ENCODE measurements at places on chromosomes 7 and 10.

- DNase-seq = no peak
Measured at GRCh38 chr10:34240039-34240438, 575.1 kb downstream of the PARD3 start.

- peak; percentile 64 for DNase-seq
Measured at GRCh38 chr10:50224330-50224952, 26.9 kb downstream of the ASAH2 start.

- DNase-seq = no peak
Measured at GRCh38 chr7:14836571-14837189, 65.9 kb downstream of the DGKB start.

GRCh38 chr7:53325061-53325460 is 289.6 kb downstream of the POM121L12 start:
- no peak for DNase-seq

DNA sequence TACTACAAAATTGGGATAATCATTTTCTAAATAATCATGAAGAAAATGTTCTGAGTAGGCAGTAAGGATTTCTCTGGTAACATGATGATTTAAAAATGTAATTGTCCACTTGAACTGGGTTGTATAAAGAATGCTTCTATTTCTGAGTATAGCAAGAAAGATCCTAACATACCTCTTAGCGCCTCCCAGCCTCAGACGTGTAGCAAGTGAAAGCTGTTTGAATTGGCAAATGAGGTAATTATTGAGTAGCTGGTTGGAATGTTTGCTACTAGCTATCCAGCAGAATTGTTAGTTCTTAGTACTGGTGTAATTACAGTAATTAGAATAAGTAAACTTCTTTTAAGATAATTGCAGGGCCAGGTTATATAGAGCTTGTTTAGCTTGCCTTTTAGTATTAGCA is 47.9 kb downstream of the SEPTIN7 start:
- DNase-seq = no peak

GRCh38 chr7:97390915-97391593 is 273.6 kb downstream of the SDHAF3 start:
- no peak for DNase-seq

DNA sequence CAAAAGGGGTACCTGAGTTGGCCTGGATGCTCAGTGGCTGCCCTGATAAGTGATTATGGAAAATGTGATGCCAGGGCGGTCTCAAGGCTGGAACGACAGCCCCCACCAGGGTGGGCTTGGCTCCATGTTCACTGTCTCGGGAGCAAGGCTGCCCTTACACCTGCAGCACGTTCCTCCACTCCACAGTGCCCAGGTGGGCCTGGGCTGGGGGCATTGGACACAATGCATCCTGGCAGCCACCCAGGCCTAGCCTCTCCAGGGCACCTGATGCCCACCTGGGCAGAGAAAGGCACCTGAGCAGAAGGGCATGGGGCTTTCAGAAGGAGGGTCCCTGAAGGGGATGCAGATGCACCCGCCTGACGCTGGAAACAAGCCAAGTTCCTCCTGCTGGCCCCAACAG is 548.3 kb downstream of the DNAJB6 start:
- no peak for DNase-seq

GRCh38 chr7:24874791-24875190 is 105.2 kb downstream of the OSBPL3 start:
- no peak for DNase-seq

DNA sequence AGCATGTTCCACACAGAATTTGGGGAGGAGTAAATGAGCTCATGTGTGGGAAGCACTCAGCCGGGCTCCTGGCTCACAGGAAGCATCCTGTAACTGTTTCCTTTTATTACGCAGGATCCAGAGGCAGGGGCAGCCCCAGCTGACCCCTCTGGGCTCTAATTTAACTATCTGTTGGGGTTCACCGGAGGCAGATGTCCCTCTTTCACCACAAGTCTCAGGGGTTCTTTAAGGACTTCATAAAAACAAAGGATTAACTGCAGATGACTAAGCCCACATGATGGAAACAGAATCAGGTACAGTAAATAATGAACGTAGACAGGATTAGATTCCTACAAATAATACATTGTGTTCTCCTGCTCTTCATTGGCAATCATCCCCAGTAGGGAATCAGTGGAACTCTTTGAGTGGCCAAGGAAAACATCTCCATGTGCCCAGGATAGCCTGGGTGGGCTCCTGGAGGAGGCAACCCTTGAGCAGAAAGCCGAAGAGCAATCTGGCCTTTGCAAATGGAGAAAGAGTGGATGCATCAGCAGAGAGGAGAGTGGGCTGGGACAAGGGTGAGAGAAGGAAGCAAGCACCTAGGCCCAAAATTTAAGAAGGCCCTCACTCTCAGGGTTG is 24.6 kb downstream of the TBXAS1 start:
- no peak for DNase-seq

- DNase-seq = no peak
Measured at GRCh38 chr10:72697716-72698115, 5.8 kb downstream of the MCU start.

- DNase-seq = no peak
Measured at GRCh38 chr10:32111585-32111984, 55.4 kb upstream of the KIF5B start.

DNA sequence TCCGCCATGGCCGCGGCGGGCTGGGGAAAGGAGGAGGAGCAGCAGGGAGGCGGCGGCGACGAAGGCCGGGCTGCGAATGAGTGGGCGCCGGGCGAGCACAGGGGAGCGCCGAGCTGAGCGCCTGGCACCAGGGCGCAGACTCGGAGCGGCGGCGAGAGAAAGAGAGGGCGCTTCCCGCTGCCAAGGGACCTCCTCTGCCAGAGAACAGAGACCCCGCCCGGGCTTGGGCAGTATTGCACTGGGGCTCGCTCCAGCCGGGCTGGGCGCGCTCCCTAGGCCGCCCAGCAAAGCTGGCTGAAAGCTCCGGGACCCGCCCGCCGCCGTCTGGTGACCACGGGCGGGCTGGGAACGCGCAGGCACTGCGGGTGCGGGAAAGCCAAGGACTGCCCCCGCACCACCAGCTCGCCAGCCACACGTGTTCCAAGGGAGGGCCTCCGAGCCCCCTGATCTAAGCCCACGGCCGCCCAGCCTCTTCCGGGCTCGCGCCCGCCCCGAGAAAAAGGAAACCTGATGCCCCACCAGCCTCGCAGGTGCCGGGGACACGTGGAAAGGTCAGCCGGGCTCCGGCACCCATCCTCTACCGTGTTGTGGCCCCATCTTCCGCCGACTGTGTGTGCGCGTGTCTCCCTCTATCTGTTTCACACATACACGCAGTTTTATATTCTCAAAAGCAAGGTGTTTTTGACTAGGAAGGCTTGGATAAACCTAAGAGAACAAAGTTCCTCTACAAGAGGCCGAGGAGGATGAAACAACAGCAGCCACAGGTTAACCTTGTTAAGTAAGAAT is at the start of gene CCDC6:
CCDC6 (minus strand) TSS at position 140 of the 786 bp plus-strand sequence; CDS start at position 8, 132 bp downstream.
- peak; percentile 96 for DNase-seq

DNA sequence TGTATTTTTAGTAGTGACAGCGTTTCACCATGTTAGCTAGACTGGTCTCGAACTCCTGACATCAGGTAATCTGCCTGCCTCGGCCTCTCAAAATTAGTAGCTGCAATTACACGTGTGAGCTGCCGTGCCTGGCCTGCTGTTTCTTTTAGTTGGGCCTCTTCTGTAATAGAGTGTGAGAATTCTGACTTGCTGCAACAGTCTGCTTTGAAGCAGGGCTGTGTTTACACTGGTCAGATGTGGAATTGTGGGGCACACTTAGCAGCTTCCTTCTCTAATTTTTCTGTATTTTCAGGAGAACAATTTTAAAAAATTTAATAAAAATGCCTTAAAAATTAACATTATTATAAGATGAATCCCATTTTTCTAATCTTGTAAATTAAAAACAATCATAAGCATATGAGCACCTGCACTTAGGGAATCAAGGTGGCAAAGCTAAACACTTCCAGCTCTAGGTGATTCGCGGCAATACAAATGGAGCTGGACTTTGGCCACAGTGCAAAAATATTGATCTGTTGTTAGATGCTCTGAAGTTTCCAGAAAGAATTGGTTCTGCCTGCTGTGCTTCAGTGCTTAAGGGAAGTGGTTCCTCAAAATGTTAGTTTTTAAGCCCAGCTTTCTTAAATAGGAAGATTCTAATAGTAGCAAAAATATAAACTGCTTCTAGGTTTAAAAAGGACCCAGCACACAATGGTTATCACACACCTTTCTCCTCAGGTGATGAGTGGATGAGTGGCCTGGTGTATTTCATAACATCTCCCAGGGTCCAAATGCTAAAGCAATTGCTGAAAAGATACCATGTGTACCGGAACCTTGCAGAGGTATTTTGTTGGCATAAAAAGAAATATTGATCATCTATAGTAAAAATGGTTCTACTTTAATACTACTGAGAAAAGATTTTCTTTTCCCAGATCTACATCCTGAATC is 63.5 kb upstream of the ATRNL1 start:
- DNase-seq = no peak

GRCh38 chr7:13165854-13166253 is 478.4 kb downstream of the ARL4A start:
- DNase-seq = no peak

DNA sequence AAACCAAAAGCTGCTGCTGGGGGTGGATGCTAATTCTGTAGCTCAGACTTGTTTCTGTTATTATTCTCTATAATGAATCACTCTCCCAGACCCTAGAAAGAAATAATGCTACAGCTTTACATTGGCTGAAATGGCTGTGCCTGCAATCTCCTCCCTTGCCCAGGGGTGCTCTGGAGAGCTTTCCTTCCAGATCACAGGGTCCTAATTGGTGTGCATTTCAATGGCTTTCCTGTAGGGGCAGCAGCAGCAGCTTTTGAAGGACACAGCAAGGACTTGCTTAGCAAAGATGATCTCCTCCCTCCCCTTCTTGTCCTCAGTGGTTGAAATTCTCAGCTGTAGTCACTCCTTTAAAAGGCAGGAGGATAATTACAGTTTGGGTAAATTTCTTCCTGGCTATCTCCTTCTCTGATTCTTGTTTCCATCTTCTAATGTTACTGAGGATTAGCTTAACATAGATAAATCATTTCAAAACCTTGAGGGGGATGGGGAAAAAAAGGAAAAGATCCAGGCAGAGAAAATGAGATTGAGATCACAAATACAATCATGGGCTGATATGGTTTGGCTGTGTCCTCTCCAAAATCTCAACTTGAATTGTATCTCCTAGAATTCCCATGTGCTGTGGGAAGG is 120.2 kb upstream of the CTTNBP2 start:
- peak; percentile 60 for DNase-seq

- no peak for DNase-seq
Measured at GRCh38 chr10:130761032-130761575, 550.4 kb downstream of the TCERG1L start.

GRCh38 chr7:102398543-102398942 is 2.4 kb downstream of the PRKRIP1 start:
- no peak for DNase-seq

DNA sequence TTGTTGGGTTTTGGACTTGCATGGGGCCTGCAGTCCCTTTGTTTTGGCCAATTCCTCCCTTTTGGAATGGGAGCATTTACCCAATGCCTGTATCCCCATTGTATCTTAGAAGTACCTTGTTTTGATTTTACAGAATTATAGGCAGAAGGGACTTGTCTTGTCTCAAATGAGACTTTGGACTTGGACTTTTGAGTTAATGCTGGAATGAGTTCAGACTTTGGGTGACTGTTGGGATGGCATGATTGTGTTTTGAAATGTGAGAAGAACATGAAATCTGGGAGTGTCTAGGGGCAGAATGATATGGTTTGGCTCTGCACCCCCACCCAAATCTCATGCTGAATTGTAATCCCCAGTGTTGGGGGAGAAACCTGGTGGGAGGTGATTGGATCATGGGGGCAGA is 76.8 kb upstream of the MKI67 start:
- DNase-seq = no peak

DNA sequence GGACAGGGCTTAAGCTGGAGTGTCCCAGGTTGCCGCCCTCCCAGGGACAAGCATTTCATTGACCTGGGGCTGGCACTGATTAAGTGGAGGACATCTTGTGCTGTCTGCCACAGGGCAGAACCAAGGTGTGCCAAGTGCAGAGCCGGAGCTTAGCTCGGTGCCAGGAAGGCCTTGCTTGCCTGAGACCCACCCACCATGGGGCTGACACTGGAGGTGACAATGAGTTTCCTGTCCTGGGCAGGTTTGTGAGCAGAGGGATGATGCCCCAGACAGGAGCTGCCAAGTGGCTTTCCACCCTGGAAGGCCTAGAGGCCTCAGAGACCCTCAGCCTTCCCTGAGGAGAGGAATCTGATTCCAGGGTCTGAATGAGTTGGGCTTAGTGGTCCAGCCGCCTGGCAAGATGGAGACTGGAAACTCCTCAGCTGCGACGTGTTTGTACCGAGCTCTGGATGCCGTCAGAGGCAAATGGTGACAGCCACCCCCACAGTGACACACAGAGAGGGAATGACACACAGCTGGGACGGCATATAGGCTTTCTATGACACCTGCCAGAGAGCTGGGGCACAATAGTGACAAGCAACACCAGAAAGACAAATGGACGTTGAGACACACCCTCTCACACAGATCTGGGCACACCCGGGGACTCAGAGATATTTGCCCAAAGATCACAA is 2.6 kb downstream of the ADCYAP1R1 start:
- no peak for DNase-seq

DNA sequence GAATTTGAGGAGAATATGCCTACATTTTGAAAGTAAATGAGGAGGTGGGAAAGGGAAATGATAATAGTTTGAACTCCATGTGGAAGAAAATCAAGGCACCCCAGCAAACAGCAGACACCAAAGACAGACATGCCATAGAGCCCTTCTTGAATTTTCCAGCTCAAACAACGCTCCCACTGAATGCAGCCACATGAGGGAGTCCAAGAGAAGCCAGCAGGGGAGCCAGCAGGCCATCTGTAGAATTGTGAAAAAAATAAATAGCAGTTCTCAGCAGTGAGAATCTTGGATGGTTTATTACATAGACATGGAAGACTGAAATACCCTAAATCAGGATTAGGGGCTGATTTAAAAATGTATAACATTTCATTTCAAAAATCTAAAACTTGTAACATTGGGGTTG is 1567.3 kb upstream of the LRRTM3 start:
- DNase-seq = no peak

GRCh38 chr7:139899328-139899955 is 70.4 kb downstream of the TBXAS1 start:
- no peak for DNase-seq

DNA sequence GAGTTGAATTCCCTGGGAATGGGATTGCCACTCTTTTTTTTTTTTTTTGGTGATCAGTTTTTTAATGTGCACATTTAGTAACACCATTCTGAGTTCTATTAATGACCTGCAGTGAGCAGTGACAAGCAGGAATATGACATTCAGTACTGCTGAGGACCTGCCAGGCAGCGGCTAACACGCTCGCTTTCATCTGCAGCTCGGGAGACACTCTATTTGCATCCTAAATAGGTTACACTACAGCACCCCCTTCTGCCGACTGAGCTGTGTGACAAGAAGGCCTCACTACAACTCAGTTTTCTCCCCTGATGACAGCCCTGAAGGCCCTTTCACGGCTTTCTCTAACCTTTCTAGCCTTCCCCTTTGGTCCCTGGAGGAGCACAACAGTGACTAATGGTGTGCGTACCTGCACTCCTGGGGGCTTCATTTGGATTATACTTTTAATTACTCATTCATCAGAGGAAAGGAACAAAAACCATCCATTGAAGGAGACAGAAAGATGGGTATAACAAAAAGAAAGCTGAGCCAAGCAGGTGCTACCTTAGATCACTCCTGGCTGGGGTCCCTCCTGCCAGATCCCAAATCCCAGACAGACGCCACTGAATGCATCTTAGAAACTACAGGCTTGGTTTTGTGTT is 872.4 kb downstream of the LRMDA start:
- peak; percentile 19 for DNase-seq

Measured in LoVo (cell line).